ENCODE measurements at places on chromosomes 1 and 21. TPM values are rescaled to one million over a fixed set of nuclear protein-coding genes. Genes with fewer than 3 reads are reported as not detected.

TDRD5 gene
- 0.33 TPM for total RNA-seq

OR2AK2 gene
- not detected for total RNA-seq

VAV3 gene
- total RNA-seq, result 5.1 TPM

OLFML3 gene
- total RNA-seq, result 171 TPM

CR1 gene
- total RNA-seq, result 0.04 TPM

ADAMTS5 gene
- total RNA-seq, result 0.99 TPM

OR2L13 gene
- total RNA-seq, result not detected

ILDR2 gene
- total RNA-seq, result 1.7 TPM

KRTAP21-2 gene
- total RNA-seq, result not detected

CLEC20A gene
- total RNA-seq, result not detected

KCNJ6 gene
- total RNA-seq, result 1.3 TPM

OR1C1 gene
- total RNA-seq, result not detected

ALPL gene
- total RNA-seq, result 84.8 TPM

IL20 gene
- total RNA-seq, result not detected

SLC35F3 gene
- total RNA-seq, result 0.70 TPM

HAO2 gene
- total RNA-seq, result 0.61 TPM

HSPB7 gene
- not detected for total RNA-seq

S100A9 gene
- not detected for total RNA-seq

CAMSAP2 gene
- 30.7 TPM for total RNA-seq

LRRC38 gene
- 0.72 TPM for total RNA-seq

B3GALT5 gene
- total RNA-seq, result 24.2 TPM

HAPLN2 gene
- 0.46 TPM for total RNA-seq

PDE4B gene
- 18.6 TPM for total RNA-seq

REN gene
- total RNA-seq, result not detected

C8B gene
- not detected for total RNA-seq

LIN9 gene
- 9.5 TPM for total RNA-seq

VAMP3 gene
- total RNA-seq, result 42.9 TPM

NEK7 gene
- 10.0 TPM for total RNA-seq

ELAPOR1 gene
- 1.1 TPM for total RNA-seq

KLHL12 gene
- total RNA-seq, result 40.0 TPM

C1orf185 gene
- not detected for total RNA-seq

ZBTB7B gene
- total RNA-seq, result 38.3 TPM

CD247 gene
- 1.2 TPM for total RNA-seq

ZBED6 gene
- 13.1 TPM for total RNA-seq

TPM3 gene
- 508 TPM for total RNA-seq

GPR161 gene
- total RNA-seq, result 9.9 TPM

CD52 gene
- total RNA-seq, result 4.1 TPM

RASAL2 gene
- 22.3 TPM for total RNA-seq

AMY1B gene
- not detected for total RNA-seq

DPT gene
- total RNA-seq, result not detected

RIPK4 gene
- total RNA-seq, result 3.6 TPM

NPPA gene
- total RNA-seq, result not detected

OLIG2 gene
- 2.0 TPM for total RNA-seq

KISS1 gene
- 0.59 TPM for total RNA-seq

PIK3R3 gene
- total RNA-seq, result 11.4 TPM

OPRD1 gene
- 1.8 TPM for total RNA-seq

TMEM82 gene
- 1.4 TPM for total RNA-seq

IFI44 gene
- total RNA-seq, result not detected

CYP2J2 gene
- total RNA-seq, result 0.57 TPM

PLA2G2C gene
- total RNA-seq, result not detected

DCST2 gene
- total RNA-seq, result 0.35 TPM

SH3BGRL3 gene
- 86.3 TPM for total RNA-seq

SLAMF9 gene
- not detected for total RNA-seq

VWA5B1 gene
- total RNA-seq, result not detected

PROX1 gene
- total RNA-seq, result 0.83 TPM

KCND3 gene
- 0.15 TPM for total RNA-seq

GABRD gene
- 0.83 TPM for total RNA-seq
